ENCODE measurements at places on chromosomes 13 and 19.

DNA sequence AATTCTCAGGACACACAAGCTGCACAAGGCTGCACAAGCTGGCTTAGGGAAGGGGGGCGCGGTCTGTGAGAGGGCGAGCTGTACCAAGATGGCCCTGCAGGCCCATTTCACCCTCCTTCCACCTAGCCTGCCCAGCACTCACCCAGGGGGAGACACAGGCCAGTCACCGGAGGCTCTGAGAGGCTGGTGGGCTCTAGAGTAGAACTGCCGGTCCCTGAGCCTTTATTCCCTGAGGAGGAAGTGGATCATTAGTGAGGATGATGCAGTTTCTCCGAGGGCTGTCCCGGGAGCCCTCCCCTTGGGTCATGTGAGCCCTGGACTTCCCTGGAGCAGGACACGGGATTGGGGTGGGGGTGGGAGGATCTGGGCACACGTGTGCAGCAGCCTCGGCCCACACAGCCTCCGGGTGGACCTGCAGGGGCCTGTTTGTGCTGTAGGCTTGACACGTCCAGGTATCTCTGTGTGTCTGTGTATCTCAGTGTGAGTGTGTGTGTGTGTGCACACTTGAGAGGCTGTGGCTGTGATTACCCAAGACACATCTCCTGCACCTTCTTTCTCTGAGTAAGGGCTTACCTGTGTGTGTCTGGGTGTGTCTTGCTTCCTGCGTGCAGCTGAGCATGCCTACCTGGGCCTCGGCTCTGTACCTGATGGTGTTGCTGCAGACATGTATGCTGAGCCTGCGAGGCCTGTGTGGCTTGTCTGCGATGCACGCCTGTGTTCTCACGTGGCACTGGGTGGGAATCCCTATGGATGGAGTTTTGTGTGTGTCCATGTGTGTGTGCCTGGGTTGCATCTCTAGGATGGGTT, at the start of gene ACP5:
Gene ACP5 (minus strand): TSS at position 195 of the 807 bp plus-strand sequence. CDS start 328 bp downstream, outside the sequence.
- DNase-seq, result no peak

DNA sequence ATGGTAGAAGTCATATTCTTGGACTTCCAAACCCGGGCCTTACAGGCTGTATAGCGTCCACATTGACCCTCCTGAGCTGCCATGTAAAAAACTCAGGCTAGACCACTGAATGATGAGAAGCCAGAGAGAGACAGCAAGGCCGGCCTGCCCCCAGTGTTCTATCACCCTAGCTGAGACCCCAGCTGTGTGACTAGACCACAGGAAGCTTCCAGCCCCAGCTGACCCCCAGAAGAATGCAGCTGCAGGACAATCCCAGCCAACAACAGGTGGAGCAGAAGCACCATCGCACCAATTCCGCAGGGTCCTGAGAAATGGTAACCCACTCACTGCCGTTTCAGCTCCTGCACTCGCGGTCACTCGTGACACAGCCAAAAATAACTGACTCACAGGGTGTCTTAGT, 2.9 kb upstream of the ATP11A start:
- DNase-seq, result no peak

GRCh38 chr19:47239610-47240296, 8.8 kb upstream of the BBC3 start:
- peak; percentile 47 for DNase-seq

DNA sequence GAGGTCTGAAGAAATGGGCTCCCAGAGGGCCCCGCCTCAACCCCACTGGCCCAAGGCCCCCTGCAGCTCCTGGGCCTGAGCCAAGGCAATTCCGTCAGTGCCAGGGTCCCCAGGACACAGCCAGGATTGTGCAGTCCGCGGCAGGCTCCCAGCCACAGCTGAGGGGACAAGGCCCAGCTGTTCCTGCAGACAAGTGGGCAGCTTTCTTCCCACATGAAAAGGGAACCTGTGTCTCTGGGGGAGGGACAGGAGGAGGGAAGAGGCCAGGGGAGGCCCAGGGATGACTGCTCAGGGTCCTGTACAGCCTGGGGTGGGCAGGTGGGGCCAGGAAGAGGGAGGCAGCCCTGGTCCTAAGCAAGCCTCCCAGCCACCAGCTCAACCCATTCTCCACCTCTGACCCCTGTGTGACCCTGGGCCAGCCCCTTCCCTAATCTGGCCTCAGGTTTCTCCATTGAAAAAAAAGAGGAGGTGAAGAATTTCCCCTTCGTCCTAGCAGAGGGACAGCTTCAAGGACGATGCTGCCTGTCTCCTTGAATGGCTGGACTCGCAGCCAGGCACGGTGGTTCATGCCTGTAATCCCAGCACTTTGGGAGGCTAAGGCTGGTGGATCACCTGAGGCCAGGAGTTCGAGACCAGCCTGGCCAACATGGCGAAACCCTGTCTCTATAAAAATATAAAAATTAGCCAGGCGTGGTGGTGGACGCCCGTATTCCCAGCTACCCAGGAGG, 20.5 kb upstream of the VSTM2B start:
- no peak for DNase-seq

GRCh38 chr13:22454586-22454985, 726.2 kb upstream of the SGCG start:
- DNase-seq, result no peak

- DNase-seq, result peak; percentile 11
Measured at GRCh38 chr13:32737111-32737571, 150.9 kb downstream of the PDS5B start.

GRCh38 chr13:71149498-71150363, 717.3 kb downstream of the DACH1 start:
- DNase-seq, result no peak

- peak; percentile 31 for DNase-seq
Measured at GRCh38 chr19:47742634-47743033, 2.7 kb upstream of the NOP53 start.

GRCh38 chr13:46113596-46113995, 8.8 kb upstream of the CPB2 start:
- DNase-seq, result peak; percentile 46

DNA sequence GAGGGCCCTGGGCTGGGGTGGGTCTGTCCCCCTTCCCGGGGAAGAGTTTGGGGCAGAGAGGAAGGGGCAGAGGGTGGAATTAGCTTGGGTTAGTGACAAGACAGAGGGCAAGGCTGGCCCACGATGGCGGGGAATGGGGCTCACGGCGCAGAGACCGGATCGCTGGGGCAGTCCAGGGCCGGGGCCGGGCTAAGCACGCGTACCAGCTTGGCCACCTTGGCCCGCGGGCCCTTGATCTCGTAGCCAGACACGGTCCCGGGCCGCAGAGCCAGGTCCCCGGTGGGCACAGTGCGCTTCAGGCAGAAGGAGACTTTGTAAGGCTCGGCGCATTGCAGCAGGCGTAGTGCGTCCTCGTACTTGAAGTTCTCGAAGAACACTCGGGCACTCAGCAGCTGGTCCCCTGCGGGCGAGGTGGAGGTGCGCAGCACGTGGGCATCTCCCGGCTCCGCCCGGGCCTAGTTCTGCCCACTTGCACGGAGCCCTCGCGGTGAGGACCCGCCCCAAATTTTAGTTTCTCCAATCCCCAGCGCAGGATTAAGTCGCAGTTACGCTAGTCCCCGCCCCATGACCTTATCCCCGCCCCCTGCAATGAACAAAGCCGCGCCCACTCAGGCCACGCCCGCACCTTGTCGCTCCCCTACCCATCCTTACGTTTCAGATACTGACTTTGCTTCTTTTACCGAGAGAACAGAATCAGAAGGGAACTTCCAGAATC, 8.6 kb upstream of the HIPK4 start:
- DNase-seq, result peak; percentile 28

GRCh38 chr19:29162694-29163093, 50.3 kb downstream of the UQCRFS1 start:
- DNase-seq, result no peak

GRCh38 chr19:19345232-19345631, 24.6 kb downstream of the MAU2 start:
- DNase-seq, result no peak

GRCh38 chr13:98105929-98106336, 37.0 kb upstream of the FARP1 start:
- DNase-seq, result peak; percentile 55

GRCh38 chr19:39533003-39533512, 406 bp upstream of the EID2B start:
- no peak for DNase-seq

- peak; percentile 16 for DNase-seq
Measured at GRCh38 chr13:46288570-46289259, 77.0 kb downstream of the LRRC63 start.

GRCh38 chr19:7292950-7293761, 1.1 kb downstream of the INSR start:
- no peak for DNase-seq

DNA sequence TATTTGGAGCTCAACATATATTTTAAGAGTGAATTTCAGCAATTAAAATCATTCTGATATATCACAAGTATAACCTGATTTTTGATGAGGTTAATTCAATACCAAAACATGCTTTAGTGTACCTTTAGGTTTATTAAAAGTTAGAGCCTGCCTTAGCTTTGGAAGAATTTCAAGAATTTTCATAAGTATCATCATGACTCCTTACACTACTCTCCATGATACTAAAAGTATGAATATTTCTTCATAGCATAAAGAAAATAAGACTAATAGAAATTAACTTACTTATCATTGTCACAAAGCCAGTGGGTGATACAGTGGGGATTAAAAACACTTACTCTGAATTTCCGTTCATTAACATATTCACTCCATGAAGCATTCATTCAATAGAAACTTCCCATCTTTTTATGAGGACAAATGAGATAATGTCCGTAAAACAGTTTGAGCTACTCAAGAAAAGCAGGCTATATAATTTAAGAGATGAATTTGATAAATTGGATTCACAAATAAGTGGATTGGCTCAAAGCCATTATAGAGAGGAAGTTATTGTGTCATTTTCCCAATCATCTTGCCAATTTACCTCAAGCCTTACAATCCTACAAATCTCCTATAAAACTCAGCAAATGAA, 214.0 kb downstream of the PCDH9 start:
- no peak for DNase-seq

DNA sequence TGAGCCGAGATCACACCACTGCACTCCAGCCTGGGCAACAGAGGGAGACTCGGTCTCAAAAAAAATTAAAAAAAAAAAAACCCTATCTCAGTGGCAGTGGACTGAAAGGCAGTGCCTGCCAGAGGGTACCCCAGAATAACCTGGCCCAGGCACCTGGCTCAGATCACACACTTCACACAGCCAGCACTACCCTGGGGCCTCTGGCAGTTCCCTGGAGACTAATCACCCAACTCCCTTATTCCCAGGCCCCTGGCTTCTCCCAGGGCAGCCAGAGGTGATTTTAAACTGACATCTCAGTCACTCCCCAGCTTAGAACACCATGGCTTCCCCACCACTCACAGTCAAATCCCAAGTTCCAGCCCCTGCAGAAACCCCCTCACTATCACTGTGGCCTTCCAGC, 3.5 kb upstream of the SLC27A5 start:
- DNase-seq, result no peak

DNA sequence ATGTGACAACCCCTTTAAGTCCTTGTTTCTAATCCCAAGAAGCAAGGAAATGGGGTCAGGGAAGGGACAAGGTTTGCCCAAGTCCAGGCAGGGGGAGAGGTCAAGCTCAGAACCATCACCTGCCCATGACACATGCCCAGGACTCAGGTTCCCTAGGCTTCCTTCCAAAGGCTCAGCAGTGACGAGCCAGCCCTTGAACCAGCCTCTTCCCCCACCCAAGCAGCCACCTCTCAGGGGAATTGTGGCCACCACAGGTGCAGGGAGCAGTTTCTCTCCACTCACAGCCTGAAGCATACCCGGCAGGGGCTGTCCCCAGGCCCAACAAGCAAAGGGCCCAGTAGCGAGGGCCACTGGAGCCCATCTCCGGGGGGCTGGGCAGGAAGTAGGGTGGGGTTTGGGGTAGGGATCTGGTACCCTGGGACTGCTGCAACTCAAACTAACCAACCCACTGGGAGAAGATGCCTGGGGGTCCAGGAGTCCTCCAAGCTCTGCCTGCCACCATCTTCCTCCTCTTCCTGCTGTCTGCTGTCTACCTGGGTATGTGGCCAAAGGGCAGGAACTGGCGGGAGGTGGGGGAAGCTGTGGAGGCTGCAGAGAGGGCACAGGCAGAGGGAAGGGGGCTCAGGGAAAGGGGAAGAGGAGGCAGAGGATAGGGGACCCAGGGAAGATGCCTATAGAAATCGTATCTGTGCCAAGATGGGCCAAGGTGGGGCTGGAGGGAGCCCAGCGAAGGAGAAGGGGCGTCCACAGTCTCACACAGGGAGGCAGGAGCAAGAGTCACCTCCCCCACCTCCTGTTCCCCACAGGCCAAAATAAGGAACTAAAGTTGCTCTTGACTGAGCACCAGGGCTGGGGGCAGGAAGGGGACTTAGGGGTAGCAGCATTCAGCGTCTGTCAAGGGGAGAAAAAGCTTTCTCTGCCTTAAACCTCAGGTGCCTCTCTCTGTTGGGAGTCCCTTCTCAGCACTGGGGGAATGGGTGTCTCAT, at the start of gene CD79A:
Gene CD79A (plus strand): TSS at position 433 of the 986 bp plus-strand sequence. CDS start 26 bp downstream, at position 459.
- DNase-seq, result no peak

- DNase-seq, result peak; percentile 86
Measured at GRCh38 chr19:6030214-6030507, 52.2 kb upstream of the RANBP3 start.

DNA sequence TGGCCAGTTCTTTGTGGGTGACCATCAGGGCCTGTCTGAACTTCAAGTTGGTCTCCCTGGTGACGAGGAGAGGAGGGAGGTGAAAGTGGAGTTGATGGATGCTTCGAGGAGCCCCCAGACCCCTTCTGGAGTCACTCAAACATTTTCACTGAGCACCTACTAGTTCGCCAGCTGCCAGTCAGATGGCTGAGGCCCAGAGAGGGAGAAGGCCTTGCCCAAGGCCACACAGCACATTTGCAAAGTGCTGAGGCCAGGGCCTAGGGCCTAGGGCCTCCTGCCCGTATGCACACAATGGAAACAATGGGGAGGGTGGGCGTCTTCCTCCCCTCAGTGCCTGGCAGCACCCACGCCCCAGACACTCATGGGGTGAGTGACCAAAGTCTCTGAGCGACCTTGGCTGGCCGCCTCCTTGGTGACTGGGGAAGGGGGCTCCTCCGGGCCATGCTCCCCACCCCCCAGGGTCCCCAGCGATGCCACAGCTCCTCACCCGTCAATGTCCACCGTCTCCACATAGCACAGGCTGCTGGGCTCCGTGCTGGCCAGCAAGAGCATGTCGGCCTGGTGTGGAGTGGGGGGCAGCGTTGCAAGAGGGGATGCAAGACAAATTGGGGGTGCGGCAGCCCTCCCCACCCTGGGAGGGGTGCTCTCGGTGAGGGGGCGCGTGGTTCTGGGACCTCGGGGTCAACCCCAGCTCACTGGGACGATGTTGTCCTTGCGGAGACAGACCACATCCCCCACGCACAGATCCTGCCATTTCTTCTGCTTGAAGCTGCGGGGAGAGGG, 6.5 kb downstream of the ATP8B3 start:
- no peak for DNase-seq

DNA sequence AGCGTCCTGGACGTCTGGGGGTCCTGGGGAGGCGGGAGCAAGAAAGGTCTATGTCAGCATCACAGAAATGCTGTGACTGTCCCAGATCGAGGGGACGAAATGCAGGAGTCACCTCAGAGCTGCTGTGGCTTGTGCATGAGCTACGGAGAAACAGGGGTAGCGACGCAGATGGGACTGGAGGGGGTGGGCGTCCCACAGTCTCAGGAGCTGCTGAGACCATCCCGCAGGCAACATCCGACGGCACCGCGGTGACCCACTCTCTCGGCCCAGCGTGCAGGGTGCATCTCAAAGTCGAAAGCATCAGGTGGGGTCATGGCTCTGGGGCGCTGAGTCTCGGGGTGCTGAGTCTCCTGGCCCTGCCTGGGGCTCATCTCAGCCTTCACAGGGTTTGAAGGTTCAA, 37.4 kb upstream of the C13orf46 start:
- DNase-seq, result no peak
